Stimulated activated CD4-positive, alpha-beta T cell treated with anti-CD3 and anti-CD28 coated beads, Interleukin-15, amount 100 ng/mL, for 24 hours (primary cell): ENCODE measurements at places on chromosomes 13 and 19.

DNA sequence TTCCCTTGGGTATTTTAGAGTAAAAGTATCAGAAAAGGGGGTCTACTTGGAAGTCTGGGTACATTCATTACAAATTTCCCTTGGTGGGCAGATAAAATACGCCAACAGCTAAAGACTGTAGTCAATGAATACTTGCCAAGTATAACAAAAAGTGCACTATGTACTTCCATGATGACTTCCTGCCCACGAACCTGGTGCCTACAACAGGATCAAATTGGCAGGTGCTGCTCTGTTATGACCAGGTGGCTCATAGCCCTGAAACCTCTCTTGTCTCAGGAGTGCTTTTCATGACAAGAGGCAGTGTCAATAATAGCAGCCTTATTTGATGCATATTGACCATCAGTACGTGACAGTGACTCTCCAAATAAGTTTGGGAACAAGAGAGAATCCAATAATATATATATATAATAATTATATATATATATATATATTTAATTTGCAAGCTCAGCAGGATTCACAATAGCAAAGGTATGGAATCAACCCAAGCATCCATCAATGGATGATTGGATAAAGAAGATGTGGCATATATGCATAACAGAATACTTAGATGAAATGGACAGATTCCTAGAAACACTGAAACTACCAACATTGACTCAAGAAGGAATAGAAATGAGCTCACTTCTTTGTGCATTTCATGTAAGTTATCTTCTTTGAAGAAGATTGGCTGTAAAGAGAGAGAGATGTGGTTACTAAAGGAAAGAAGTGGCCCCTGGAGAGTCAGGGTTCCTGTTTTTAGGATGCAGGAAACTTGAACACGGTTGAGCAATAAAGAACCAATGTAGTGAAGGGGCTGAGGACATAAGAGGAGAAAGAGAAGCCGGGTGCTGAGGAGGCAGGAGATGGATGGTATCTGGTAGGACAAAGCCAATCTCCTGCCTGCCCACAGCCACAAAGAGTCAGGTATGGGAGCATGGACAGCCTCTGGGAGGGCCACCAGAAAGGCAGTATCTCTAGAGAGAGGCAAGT lies 52.0 kb upstream of the GTF2F2 start:
- DNase-seq = no peak

- DNase-seq = no peak
Measured at GRCh38 chr19:8478598-8478997, 23.8 kb downstream of the PRAM1 start.

DNA sequence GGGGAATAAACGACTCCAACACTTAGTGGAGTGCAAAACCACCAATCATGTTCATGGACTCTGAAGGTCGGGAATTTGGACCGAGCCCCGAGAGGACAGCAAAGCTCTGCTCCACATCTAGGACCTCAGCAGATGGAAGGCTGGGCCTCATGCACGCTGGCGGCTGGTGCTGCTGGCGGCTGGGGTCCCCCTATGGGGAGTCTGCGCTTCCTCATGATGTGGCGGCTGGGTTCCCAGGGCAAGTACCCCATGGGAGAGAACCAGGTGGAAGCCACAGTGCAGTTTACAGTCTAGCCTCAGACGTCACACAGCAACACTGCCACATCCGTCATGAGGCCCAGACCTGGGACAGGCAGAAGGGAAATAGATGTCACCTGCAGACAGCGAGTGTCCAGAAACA lies 13.2 kb downstream of the PEPD start:
- DNase-seq = no peak

DNA sequence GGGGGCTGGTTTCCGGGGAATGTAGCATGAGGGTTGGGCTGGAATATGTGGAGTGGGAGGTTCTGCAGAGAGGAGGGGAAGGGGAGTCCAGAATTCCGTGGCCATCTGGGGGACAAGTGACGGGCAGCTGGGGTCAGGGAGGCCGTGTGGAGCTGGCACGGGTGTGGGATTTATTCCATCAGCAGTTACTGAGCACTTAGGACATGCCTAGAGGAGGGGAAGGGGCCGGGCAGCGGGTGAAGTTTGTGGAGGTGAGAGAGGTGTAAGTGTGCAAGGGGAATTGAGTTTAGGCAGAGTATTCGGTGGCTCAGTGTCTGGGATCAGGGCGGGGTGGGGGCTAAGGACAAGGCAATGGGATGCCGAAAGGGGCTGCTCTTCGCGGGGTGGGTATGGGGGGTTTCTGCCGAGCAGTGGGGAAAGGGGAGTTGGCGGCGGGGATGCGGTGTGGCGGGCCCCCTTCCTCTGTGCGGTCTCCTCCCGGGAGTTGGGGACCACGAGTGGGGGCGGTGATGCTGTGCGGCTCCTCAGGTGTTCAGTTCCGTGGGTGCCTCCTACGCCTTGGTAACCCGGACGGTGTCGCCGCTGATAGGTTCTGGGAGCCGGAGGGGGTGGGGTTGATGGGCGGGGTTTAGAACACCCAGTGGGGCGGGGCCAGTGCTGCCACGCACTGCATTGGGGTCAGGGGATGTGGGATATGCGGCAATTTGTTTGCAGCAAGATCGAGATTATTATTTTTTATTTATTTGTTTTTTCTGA lies 5.4 kb downstream of the CCDC61 start:
- DNase-seq = peak; percentile 73

GRCh38 chr19:7962644-7963268 lies 19.3 kb upstream of the TIMM44 start:
- DNase-seq = no peak

DNA sequence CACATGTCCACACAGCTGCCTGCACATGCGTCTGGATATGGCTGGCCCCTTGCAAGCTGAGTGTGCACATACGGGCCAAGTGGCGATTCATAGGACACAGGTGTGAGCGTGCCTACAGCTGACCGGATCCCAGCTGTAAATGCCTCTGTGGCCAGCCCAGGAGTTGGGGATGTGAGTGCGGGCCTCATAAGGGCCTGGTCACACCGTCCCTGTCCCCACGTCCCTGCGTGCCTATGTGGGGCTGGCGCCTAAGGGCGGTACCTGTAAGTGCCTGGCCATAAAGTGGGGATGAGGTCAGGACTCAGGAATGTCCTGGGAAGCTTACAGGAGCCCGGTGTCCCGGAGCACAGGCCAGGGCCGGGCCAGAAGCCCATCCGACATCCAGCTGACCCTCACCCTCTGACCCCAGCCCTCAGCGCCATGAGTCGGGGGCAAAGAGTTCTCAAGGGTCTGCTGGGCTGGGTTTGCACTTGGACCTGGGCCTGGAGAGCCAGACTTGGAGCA lies 1.3 kb upstream of the ARHGAP45 start:
- DNase-seq = no peak

- DNase-seq = no peak
Measured at GRCh38 chr19:13861392-13861713, 15.6 kb upstream of the NANOS3 start.

DNA sequence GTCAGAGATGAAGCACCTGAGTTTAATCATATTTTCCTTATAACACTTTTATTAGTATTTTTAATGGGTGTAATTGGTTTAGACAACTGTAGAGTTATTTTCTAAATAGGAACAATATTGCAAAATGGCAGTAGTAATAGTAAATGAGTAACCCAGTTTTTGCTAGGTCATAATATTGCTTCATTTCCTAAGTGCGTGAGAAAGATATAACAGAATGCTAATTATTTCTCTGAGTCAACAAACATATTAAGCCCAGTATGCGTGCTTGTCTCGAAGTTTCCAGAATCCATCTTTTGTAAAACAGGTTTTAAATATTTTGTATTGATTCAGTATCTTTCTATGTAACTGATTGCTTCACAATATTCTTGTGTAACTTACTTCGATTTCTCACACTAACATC lies 315.3 kb downstream of the MYO16 start:
- DNase-seq = no peak

- no peak for DNase-seq
Measured at GRCh38 chr13:113078902-113079780, 26.4 kb upstream of the F7 start.

DNA sequence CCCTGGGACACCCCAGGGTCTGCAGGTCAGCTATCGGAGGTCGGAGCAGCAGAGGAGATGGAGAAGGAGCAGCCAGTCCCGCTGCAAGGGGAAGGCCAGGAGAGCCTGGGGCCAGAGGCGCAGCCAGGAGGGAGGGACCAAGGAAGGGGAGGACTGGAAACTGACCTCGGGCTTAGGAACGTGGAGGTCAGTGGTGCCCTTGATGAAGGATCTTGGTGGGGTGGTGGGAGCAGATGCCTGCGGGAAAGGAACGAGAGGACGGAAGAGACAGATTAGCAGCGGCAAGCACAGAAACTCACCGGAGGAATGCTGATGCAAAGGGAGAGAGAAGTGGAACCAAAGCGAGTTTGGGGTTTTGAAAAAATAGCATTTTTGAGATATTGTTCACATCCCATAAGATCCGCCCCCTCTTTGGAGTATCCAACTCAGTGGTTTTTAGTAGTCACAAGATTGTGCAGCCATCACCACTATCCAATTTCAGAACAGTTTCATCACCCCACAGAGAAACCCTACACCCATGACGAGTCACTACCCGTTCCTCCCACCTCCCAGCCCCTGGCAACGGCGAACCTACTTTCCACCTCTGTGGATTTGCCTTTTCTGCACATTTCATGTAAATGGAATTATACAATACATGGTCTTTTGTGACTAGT lies 22.1 kb downstream of the PLEKHF1 start:
- peak; percentile 77 for DNase-seq

DNA sequence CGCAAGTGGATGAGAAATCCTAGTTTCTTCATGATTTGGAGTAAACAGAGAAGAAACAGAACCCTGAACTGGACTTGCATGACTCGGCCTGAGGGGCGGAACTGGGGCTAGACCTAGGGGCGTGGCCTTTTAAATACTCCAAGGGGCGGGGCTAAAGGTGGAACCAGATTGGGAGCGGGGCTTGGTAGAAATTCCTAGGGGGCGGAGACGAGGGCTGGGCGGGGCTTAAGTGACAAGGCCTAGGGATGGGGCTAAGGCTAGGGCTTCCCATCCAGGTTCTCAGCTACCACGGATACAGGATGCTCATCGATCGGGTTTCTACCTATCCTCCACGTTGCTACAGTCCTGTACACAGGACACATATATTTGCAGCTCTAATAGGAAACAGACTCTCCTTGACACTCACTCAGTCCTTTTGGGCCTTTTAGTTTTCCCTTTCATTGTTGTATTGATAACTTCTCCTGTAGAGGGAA lies 372 bp upstream of the ZNF699 start:
- peak; percentile 89 for DNase-seq

GRCh38 chr19:5225486-5226345 lies 114.9 kb downstream of the PTPRS start:
- peak; percentile 40 for DNase-seq

GRCh38 chr13:27973291-27973690 lies 4.2 kb upstream of the CDX2 start:
- DNase-seq = no peak

DNA sequence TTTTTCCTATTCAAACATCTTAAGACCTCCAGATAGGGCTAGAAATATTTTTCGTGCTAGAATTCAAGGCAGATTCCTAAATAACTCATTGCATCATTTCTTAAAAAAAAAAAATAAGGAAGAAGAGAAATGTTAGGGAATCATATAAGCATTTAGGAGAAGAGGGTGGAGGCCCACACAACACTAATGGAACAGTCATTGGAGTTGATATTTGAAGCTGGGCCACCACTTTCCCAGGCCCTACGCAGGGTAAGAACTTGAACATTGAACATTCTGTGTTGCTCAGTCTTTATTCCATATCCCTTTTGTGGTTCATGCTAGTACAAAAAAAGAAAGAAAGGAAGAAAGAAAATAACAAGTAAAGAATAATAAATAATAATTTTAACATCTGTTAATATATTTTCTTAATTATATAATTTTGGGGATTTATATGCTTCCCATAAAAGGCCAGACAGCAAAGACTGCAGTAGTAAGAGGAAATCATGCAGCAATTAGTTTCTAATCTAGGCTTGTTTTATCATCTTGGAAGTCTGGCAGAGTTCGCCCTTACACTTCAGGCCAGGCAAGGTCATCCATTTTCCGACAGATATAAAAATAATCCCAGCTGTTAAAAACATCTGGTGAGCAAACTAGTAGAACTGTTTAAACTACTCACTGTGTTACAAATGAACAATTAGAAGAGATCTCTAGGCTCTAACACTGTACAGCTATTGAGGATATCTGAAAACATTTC lies 127.7 kb downstream of the FRY start:
- DNase-seq = no peak

DNA sequence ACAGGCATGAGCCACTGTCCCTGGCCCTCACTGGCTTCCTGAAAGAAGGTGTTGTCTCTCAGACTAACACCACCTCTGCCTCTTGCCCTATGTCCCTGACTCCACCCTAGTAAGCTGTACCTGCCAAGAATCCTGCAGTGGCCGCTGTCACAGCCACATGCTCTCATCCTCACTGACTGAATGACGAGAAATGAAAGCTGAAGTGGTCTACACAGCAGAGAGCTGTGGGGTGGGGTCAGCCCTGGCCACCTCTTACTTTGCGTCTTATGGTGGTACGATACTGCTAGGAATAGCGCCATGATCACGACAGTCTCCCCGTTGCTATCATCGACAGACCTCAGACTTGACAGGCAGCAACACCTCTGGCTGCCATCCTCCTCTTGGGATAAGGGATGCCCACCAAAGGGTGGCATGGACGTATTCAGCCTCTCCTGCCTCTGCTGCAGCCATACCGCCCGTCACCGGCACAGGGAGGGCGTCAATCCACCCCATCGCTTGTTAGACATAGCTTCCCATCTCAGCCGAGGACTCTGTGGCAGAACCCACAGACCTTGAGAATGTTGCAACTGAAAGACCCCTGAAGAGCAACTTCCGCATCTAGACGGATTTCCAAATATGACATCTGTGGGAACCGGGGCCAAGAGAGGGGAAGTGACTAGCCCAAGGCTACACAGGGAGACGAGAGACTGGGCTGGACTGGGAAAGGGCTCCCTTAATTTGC lies 809 bp downstream of the MYO1F start:
- DNase-seq = peak; percentile 29
